ENCODE measurements at places on chromosomes 4 and X.

GRCh38 chr4:172169871-172170270, 356.7 kb downstream of the GALNTL6 start:
- no peak for DNase-seq

DNA sequence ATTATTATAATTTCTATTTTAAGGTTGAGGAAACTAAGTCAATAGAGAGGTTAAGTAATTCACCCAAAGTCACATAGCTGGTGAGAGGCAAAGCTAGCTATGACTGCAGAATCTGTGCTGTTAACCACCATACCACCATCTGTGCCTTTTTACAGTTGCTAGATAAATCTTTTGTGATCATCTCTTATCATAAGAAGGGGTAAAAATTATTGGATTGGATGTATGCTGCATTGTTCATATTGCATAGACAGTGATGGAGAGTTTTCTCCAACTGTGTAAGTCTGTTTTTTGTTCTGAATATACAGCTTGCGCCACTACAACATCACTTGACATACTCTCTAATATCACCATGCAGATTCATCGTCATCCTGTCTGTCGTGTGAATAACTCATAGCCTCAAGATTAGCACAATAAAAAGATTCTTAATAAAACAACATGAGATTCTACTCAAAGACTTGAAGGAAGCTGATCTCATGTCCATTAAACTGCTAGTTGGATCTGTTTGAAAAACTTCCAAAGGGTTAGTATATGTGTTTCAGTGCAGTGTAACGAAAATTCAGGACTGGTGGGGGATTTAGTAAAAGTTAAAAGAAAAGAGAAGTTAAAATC, 495.9 kb downstream of the SPRY1 start:
- DNase-seq: no peak

DNA sequence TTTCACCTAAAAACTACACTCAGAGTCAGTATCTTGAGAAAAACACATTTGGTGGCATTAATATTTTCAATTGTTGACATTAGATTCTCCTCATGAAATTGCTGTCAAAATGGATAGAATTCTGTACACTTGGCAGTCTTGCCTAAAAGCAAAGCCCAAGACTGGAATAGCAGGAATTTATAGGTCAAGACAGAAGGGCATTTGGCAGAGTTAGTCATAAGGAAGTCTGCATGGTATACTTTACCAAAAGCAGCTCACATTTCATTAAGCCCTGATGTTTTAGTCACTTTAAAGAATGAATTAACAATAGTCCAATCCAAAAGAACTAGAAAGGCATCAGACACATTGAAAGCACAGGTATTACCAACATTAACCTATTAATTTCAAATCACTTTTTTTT, 7.1 kb downstream of the CCDC160 start:
- no peak for DNase-seq

DNA sequence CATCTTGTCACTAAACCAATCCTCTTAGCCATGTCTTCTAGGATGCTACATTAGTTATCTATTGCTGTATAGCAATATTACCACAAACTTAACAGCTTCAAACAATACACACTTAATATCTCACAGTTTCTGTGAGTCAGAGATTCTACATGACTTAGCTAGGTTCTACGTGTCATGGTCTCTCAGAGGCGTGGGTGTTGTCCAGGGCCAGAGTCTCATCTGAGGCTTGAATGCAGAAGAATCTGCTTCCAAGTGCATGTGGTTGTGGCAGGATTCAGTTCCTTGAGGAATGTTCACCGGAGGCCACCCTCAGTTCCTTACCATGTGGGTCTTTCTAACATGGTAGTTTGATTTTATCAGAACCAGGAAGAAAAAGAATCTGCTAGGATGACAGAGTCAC, 26.4 kb downstream of the PPP1R2C start:
- no peak for DNase-seq

DNA sequence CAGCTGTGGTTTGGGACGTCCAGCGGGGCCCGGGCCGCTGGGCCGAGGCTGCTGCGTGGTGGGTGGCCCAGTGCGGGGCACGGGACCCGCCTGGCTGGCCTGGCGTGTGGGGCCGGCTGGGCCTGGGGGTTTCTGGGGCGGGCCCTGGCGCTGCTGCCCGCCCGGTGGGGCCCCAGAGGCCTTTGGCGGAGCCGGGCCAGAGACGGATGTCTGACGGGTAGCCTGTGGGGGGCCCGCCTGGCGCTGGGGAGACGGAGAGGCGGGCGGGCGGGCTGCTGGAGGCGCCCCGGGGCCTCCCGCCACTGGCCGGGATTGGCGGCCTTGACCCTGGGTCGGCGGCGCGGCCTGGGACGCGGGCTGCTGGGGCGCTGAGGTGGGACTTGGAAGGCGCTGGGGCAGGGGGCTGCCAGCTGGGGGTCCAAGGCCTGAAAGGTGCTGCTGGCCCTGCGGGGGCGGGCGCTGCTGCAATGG, 8.1 kb upstream of the TIMP1 start:
- no peak for DNase-seq

GRCh38 chrX:26562156-26562555, 346.2 kb downstream of the MAGEB5 start:
- no peak for DNase-seq

DNA sequence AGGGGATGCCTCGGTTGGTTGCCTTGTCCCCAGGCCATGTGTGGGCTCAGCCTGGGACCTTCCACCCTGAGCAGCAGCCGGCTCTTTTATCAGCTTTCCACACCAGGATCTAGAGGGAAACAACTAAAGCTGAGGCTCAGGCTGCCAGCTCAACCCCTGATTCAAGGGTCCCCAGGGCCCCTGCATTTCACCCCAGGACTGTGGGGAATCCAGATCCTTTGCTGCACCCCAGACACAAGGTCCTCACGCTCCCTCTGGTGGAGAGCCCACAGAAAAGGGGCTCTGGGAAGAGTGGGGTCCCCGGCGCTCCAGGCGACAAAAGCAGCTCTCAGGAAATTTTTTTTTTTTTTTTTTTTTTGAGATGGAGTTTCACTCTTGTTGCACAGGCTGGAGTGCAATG, 64.3 kb downstream of the ZFYVE28 start:
- peak; percentile 21 for DNase-seq

- no peak for DNase-seq
Measured at GRCh38 chrX:153334654-153335295, 822 bp downstream of the ZNF275 start.

GRCh38 chr4:3880615-3881120, 114.5 kb downstream of the ADRA2C start:
- DNase-seq: peak; percentile 43

GRCh38 chr4:101643186-101643837, 147.2 kb upstream of the BANK1 start:
- DNase-seq: no peak

DNA sequence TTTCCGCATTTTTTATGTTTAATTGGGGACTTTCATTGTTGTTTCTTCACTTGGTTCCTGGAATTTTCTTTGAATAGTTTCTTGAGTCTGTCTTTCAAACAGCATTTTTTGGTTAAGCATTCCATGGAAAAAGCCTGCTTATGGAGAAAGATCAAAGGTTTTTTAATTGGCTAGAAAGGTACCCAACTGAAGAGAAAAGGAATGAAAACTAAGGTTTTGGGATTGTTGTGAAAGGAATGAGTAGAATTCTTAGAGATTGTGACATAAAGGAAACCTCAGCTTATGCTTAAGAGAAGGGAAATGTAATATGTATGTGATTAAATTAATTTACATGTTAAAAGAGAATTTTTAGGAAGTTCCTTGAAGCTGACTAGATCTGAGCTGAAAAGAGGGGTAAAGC, 82.8 kb downstream of the CCKAR start:
- DNase-seq: no peak

- no peak for DNase-seq
Measured at GRCh38 chr4:1855333-1856070, 454 bp downstream of the LETM1 start.

DNA sequence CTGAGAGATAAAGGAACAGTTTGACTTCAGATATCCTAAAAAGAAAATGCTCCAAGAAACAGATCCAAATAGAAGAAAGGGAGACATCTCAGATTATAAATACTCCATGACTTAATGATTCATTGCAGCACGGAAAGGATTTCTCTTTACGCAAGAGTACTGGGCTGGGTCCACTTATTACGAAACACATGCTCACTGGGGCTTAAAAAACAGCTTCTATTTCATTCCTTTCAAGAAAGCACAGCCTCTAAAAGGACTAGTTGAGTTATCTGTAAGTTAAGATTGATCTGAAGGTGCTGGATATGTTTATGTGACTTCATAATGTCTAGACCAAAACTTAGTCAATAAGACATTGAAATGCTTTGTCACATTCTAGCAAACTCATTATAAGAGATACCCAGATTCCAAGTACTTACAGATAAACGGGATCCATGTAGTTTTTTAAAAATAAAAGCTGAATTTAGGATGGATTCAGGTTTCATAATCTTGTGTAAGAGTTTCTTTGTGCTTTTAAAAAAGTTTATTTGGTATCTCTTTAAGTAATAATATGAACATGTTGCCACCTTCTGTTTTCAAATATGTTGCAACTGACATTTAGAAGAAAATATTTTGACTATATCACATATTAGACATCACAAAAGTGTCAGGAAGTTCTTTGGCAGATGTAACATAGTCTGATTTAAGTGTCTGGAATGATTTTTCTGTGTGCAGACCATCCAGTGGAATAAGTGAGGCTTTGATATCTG, 109.5 kb upstream of the MYOZ2 start:
- no peak for DNase-seq

DNA sequence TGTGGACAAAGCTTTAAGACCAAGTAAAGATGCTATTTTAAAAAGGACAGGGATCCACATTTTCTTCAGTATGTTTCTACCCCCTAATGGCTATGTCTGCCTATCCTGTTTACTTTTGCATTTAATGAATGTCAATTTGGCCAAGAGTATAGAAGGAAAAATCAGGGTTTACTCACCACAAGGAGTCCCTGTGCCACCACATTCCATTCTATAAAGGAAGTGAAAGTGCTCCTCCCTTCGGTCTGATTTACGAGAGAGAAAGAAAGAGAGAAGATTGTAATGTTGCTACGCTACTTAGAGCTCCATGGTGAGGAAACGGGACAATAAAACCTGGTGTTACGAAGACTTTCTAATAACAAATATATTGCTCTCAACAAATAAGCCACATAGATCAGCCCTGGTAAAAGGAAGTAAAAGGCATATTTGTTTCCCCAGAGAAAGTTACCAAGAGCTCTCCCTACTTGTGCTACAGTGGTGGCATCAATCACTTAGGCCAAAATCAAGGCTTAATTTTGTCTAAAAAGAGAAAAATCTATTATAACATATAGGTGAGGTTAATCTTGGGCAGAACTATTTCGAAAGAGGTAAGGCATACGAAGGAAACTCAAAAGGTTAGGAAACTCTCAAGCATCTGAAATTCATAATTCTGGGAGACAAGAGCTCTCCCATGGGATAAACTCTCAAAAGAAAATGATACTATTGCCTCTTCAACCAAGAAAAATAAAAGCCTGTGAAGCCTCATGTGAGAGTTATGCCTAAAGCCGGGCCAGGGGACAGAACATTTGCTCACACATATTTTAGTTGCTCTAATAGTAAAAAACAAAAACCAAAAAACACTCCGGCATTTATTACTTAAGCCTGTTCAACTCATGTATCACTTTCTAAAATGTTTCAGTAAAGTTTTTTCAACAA, 29.5 kb downstream of the TAPT1 start:
- no peak for DNase-seq

- no peak for DNase-seq
Measured at GRCh38 chrX:53239474-53239873, 14.5 kb upstream of the KDM5C start.

DNA sequence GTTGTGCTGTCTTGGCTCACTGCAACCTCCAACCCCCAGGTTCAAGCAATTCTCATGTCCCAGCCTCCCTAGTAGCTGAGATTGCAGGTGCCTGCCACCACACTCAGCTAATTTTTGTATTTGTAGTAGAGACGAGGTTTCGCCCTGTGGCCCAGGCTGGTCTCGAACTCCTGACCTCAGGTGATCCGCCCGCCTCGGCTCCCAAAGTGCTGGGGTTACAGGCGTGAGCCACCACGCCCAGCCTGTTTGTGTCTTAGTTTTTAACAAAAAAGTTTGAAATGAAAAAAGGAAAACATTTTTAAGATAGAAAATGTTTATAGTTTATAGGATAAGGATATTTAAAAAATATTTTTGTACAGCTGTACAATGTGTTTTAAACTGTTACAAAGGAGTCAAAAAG, 62.4 kb downstream of the CAPN6 start:
- DNase-seq: no peak

- DNase-seq: no peak
Measured at GRCh38 chr4:185945252-185945651, 123.7 kb upstream of the TLR3 start.

DNA sequence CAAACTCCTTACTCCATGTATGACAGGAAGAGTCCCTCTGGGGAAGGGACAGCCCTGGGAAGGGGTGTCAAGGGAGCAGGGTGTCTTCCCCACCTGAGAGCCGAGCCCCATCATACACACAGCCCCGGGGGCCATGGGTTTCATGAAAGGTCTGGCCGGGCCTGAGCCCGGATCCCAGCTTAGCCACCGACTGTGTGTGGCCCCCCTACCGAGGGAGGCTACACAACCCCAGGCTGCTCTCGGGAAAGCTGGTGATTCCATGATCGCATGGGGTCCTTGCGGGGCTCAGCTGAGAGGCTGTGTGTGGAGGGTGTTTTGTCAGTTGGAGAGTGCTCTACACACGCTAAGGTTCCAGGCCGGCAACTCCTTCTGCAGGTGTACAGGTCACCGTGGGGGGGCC, 55.6 kb downstream of the SORCS2 start:
- no peak for DNase-seq

GRCh38 chr4:80071604-80072227, 1.3 kb downstream of the ANTXR2 start:
- no peak for DNase-seq

DNA sequence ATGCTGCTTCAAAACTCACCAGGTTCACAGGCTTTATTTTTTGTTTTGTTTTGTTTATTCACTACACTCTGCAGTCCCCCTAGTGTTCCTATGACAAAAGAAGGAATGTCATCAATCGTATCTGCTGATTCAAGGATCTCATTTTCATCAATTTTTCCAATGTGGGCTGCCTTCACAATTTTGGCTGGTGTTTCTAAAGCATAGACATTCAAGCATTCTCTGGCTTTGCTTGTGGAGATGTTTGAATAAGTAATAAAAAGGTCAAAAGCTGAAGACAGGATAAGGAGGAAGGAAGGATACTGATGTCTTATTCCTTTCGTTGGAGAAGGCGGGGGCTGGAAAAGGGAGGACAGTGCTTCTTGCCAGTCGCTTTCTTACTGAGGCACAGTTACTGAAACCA, 12.2 kb upstream of the KCNIP4 start:
- no peak for DNase-seq

DNA sequence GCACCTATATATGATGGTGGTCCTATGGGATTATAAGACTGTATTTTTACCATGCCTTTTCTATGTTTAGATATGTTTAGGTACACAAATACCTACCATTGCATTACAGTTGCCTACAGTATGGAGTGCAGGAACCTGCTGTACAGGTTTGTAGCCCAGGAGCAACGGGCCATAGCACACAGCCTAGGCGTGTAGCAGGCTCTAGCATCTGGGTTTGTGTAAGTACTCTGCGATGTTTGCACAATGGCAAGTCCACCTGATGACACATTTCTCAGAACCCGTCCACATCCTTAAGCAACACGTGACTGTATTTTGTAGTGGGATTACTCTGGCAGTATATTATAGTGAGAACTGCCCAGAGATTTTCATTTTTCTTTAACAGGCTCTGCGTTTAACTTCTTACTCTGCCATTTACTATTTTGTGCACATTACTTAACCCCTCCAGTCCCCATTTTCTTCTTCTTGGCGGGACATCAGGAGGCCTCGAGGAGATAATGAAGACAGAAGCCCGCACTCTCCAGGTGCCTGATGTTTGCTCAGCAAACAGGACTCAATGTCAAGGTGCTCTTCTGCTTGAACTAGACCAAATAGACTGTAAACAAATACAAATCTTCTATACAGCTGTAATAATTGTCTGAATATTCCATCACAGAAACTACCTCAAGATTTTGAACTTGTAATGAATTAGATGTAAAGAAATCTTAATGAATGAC, 102.0 kb upstream of the PDLIM3 start:
- no peak for DNase-seq

Measured in T follicular helper cell (primary cell).